ENCODE measurements at places on chromosomes 7 and 10. TPM values are rescaled to one million over a fixed set of nuclear protein-coding genes. Genes with fewer than 3 reads are reported as not detected.

GRCh38 chr10:71621231-71622153, 98.1 kb downstream of the C10orf105 start:
- H3K27me3 ChIP-seq = no peaks in the 10 kb centered on the region
- DNase-seq = no peak
- no peaks in the 10 kb centered on the region for H3K36me3 ChIP-seq
- peak overlapping the region; percentile 36 for H3K27ac ChIP-seq
- H3K4me3 ChIP-seq = no peak overlapping the region
- no peaks in the 10 kb centered on the region for H3K4me1 ChIP-seq

- H3K27ac ChIP-seq = no peak overlapping the region
- no peaks in the 10 kb centered on the region for H3K4me1 ChIP-seq
- DNase-seq = no peak
- no peaks in the 10 kb centered on the region for H3K36me3 ChIP-seq
- H3K27me3 ChIP-seq = peaks cover 4% of the 10 kb centered on the region
Measured at GRCh38 chr10:69552268-69552667, 21.0 kb downstream of the NEUROG3 start.

DNA sequence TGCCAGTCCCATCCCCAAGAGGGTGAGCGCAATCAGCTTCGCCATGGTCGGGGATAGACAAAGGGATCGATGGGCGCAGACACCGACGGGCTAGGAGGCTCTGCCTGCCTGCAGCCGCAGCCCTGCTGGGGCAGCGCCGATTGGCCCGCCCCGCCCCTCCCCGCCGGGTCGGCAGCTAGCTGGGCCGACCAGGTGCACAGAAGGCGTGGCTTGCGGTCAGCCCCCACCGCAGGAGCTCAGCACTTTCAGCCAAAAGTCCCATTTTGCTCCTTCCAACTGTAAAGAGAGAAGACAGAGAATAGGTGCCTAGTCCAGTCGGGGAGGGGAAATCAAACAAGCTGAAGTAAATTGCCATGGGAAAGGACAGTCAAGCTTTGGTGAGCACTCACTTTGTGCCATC, at the start of gene PON1:
Gene PON1 (minus strand): TSS at position 102 of the 400 bp plus-strand sequence. CDS start 57 bp downstream, at position 45.
- no peak for DNase-seq
- H3K27me3 ChIP-seq = no peaks in the 10 kb centered on the region
- H3K4me1 ChIP-seq = no peaks in the 10 kb centered on the region
- H3K4me3 ChIP-seq = no peak within 1 kb of the TSS

DNA sequence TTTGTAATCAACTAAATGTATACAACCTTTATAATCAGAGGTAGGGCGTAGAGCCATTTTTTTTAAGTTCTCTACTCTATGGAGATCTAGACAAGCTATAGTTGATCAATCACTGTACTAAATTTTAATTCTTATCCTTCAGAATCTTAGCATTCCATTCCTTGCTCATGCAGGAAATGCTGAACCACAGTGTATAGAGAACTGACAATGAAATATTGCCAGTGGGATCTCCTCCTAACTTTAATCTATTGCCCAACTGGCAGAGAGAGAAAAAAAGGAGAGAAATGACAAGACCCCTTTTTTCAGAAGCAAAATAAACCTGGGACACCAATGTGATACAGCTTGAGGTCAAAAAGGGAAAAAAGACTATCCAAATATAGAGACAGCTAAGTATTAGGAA, 26.4 kb upstream of the PPP3CB start:
- H3K4me1 ChIP-seq = no peaks in the 10 kb centered on the region
- no peaks in the 10 kb centered on the region for H3K27me3 ChIP-seq
- no peak overlapping the region for H3K4me3 ChIP-seq
- no peak for DNase-seq

DNA sequence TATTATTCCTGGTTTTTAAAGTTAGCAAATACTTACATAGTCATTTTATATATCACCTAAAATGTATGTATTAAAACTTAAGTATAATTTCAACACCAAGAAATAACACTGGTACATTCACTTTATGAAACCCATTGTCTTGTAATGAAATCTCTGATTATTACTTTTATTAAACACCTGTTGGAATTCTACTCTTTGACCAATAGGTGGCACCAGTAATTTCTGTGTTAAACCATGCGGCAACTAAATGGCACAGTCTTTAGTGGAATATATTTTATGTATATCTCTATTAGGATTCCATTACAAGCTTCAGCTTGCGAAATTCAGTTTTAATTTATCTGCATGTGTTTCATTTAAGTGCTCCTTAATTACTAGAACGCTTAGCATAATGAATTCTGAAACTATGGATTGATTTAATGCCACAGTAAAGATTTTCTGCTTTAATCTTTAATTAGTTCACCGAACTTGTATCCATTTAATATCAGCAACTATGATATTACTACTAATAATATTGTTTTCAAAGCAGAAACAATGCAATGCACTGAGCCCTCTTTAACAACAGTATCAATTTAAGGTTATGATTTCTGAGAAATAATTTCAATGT, 181.3 kb downstream of the MAGI2 start:
- no peak overlapping the region for H3K27ac ChIP-seq
- DNase-seq = no peak
- no peaks in the 10 kb centered on the region for H3K4me1 ChIP-seq
- no peaks in the 10 kb centered on the region for H3K27me3 ChIP-seq

- H3K4me1 ChIP-seq = no peaks in the 10 kb centered on the region
- no peak overlapping the region for H3K4me3 ChIP-seq
- no peak for DNase-seq
- H3K36me3 ChIP-seq = no peaks in the 10 kb centered on the region
Measured at GRCh38 chr10:92742331-92743228, 52.8 kb downstream of the HHEX start.

GRCh38 chr10:48456361-48456804, 148.5 kb downstream of the ARHGAP22 start:
- no peak overlapping the region for H3K27ac ChIP-seq
- no peak overlapping the region for H3K4me3 ChIP-seq
- no peak for DNase-seq

GRCh38 chr7:30382607-30383006, 96.0 kb downstream of the NOD1 start:
- no peak overlapping the region for H3K27ac ChIP-seq
- no peaks in the 10 kb centered on the region for H3K27me3 ChIP-seq
- no peaks in the 10 kb centered on the region for H3K36me3 ChIP-seq

DNA sequence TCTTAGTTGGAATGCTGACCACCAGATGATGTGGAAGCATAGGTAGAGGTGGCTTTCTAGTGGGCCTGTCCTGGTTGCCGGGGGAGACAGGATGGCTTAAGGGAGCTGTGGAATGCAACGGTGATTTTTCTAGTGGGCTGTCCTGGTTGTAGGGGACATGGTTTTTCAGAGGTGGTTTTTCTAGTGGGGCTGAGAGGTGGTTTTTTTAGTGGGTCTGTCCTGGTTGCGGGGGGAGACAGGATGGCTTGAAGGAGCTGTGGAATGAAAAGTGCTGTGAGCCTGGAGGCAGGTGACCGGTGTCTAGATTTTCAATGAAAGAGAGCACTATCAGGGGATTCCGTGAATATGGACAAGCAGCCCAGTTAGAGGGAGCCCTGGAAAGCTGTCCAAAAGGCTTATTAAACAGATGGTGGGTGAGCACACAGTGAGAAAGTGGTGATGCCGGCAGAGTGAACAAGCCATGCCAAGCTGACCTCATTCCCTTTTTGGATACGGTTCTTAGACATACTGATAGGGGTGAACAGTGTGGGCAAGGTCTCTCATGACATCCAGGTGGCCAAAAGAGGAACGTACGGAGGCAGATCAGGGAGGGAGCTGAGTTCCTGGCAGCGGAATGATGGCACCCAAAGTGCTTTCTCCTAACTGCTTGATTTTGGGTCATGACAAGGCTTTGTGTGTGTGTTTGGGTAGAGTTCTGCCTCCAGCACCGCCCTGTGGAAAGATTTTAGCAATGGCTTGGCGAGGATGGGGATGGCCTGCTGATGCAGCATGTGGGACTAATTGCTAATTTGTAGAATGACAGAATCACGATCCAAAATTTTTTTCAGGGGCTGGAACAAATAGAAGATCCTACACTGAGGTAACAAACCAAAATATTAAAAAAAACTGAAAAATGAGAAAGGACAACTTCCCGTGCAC, 126.6 kb downstream of the TMEM178B start:
- no peaks in the 10 kb centered on the region for H3K36me3 ChIP-seq
- H3K4me3 ChIP-seq = no peak overlapping the region
- H3K27ac ChIP-seq = no peak overlapping the region

DNA sequence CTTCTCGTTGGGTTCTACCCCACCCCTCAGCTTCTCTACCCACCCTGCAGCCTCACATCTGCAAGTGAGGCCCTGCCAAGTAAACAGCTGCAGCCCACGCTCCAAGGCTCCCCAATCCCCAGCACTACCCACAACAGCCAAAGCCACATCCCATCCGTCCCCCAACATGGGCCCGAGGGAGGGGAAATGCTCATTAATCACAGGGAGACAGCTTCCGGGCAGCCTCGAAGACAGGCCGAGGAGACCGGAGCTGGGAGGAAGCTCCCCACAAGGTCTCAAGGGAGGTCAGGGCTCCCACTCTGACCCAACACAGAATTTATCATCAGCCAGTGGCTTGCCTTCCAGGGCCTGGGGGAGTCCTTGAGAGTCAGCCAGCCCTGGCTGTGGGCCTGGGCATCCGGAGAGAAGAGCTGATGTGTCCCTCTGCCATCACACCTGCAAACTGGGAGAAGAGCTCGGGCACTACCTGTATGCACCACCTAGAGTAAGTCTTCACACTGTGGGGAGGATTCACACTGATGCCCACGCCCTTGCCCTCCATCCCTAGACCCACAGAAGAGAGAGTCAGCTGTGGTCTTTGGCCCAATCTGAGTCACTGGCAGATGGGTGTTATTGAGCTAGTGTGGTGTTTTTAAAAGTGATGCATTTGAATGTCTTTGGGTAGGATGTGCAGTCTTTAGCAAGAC, 115.5 kb upstream of the ZMIZ1 start:
- H3K4me3 ChIP-seq = no peak overlapping the region
- no peaks in the 10 kb centered on the region for H3K4me1 ChIP-seq
- no peaks in the 10 kb centered on the region for H3K36me3 ChIP-seq
- no peak for DNase-seq
- H3K27ac ChIP-seq = no peak overlapping the region

DNA sequence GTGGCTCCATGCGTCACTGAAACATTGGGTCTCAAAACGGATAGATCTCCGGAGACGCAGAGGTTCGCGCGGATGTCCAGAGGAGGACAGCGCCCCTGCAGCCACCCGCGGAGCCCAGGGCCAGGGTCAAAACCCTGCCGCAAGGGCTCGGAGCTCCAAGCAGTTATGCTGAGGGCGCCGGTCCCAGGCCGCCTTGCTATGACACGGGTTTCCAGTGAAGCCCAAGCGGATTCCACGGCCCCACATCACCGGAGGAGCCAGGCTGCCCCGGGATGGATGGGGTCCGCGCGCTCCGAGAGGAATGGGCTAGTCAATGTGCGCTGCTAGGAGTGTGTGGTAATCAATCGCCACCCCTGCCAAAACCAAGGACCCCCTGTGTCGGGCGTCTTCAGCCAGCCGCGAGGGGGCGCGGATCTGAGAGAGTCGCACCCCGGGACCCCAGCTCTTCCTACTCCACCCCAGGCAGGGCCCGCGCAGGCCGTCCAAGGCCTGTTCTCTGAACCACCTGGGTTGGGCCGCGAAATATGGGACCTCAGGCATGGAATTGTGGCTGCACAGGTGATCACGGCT, 5.6 kb upstream of the EMX2 start:
- no peak for DNase-seq
- H3K36me3 ChIP-seq = no peaks in the 10 kb centered on the region
- H3K4me3 ChIP-seq = no peak overlapping the region
- H3K27ac ChIP-seq = no peak overlapping the region

GRCh38 chr7:54879776-54880175, 120.8 kb upstream of the SEC61G start:
- no peak overlapping the region for H3K4me3 ChIP-seq
- H3K36me3 ChIP-seq = no peaks in the 10 kb centered on the region
- H3K27ac ChIP-seq = no peak overlapping the region

GRCh38 chr7:80372415-80372814, 139.4 kb downstream of the GNAT3 start:
- no peak overlapping the region for H3K4me3 ChIP-seq
- no peaks in the 10 kb centered on the region for H3K36me3 ChIP-seq
- no peak overlapping the region for H3K27ac ChIP-seq
- H3K4me1 ChIP-seq = no peaks in the 10 kb centered on the region
- no peaks in the 10 kb centered on the region for H3K27me3 ChIP-seq

GRCh38 chr10:5033061-5033778, 29.6 kb upstream of the AKR1C2 start:
- no peak overlapping the region for H3K4me3 ChIP-seq
- H3K27me3 ChIP-seq = no peaks in the 10 kb centered on the region
- no peaks in the 10 kb centered on the region for H3K4me1 ChIP-seq
- H3K36me3 ChIP-seq = no peaks in the 10 kb centered on the region

GRCh38 chr10:78567680-78568455, 500.9 kb upstream of the ZMIZ1 start:
- no peaks in the 10 kb centered on the region for H3K36me3 ChIP-seq
- H3K27ac ChIP-seq = no peak overlapping the region
- H3K27me3 ChIP-seq = no peaks in the 10 kb centered on the region
- H3K4me3 ChIP-seq = no peak overlapping the region
- H3K4me1 ChIP-seq = no peaks in the 10 kb centered on the region

DNA sequence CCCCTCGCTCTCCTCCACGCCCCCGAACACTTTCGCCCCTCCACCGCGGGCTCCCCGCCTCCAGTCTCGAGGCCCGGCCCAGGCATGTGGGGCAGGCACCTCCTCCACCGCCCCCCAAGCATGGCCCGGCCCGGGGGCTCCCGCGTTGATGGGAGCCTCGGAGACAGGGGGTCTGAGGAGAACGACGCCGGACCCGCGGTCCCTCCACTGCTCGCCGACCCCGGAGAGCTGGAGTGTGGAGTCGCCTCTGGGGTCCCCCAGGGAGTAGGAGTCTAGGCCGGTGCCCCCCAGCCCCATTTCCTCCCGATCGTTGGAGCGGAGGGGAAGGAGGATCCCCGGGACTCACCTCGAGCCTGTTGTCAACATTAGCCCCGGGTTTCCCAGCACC, 206 bp downstream of the UPF2 start:
- peak overlapping the region; percentile 98 for H3K4me3 ChIP-seq
- peak overlapping the region; percentile 98 for H3K27ac ChIP-seq

DNA sequence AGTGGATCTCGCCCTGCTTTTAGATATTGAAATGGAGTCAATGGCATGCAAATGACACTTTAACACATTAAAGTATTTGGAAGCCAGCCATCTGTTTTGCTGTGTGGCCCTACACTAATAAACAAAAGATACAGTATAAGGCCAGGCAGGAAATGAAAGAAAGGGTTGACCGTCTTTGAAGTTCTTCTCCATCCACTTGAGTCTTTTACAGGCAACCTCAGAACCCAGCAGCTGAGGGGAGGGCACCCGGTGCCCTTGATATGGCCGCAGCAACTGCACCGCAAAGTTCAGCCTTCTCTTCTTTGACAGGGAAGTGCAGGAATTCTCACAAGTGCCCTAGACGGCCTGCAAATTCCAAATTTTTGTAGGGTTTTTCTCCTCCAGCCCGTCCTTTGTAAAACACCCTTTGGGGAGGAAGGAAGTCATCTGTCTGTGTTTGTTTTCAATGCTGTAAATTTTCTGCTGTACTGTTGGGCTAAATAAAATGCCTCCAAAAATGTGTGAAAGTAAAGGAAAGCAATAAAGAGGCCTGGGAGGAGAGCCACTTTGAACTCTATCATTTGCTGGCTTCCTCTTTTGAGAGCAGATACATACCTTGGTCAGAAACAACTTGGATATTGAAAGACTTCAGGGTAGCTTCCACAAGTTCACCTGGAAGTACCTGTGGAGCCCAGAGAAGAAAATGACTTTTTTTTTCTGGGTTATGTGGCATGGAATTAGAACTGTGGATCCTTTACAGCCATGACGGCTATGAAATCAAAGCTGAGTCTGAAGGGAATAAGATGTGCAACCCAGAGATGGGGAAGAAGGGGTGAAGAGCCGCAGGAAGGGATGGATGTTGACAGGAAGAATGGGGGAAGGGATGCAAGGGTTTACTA, 3.6 kb downstream of the HOXA1 start:
- no peaks in the 10 kb centered on the region for H3K27me3 ChIP-seq
- H3K36me3 ChIP-seq = no peaks in the 10 kb centered on the region
- H3K4me1 ChIP-seq = no peaks in the 10 kb centered on the region
- no peak overlapping the region for H3K4me3 ChIP-seq

The CTNNA3 gene
- total RNA-seq = 7.2 TPM

The HOXA10 gene
- 25.8 TPM for total RNA-seq

The CAMK2B gene
- total RNA-seq = 5.7 TPM
